Stimulated activated CD4-positive, alpha-beta T cell treated with anti-CD3 and anti-CD28 coated beads, Interleukin-4, amount 100 ng/mL, for 4 hours (primary cell): ENCODE measurements at places on chromosomes 4 and X.

GRCh38 chrX:65999563-66000148 lies 40.2 kb downstream of the VSIG4 start:
- no peak for DNase-seq

DNA sequence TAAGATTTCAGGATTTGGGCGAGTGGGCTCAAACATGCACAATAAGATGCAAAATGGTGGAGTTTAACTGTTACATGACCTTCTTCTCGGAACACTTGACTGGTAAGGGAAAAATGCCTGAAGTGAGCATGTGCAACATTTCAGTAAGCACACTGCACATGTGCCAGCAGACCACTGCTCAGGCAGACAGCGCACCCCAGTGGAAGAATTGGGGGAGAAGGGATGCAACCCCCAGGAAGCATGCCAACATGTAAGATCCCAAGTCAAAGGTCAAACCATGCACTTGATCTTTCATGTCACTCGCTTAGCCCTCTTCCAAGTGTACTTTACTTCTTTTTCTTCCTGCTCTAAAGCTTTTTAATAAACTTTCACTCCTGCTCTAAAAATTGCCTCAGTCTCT lies 256.3 kb downstream of the CENPC start:
- DNase-seq = no peak

DNA sequence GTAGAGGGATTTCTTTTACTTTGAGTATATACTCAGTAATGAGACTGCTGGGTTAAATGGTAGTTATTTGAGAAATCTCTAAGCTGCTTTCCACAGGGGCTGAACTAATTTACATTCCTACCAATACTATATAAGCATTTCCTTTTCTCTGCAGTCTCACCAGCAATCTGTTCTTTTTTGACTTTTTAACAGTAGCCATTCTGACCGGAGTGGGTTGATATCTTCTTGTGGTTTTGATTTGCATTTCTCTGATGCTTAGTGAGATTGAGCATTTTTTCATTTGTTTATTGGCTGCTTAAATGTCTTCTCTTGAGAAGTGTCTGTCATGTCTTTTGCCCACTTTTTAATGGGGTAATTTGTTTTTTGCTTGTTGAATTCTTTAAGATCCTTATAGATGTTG lies 43.3 kb downstream of the SPCS3 start:
- DNase-seq = no peak

GRCh38 chrX:36909676-36910030 lies 98.5 kb upstream of the FAM47C start:
- no peak for DNase-seq

DNA sequence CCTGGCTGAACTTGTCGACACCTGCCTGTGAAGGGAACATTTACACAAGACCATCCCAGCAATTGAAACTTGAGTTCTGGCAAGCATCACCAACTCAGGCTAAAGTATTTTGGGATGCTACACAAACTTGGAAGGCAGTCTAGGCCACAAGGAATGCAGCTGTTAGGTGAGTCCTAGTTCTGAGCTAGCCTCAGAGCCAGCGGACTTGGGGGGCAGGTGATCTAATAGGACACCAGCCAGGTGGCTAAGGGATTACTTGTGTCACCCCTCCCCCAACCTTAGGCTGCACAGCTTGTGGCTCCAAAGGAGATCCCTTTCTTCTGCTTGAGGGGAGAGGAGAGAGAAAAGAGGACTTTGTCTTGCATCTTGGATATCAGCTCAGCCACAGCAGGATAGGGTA lies 62.3 kb upstream of the DKK2 start:
- DNase-seq = no peak

- no peak for DNase-seq
Measured at GRCh38 chrX:110750526-110751189, 45.0 kb downstream of the CHRDL1 start.

GRCh38 chrX:45435481-45435880 lies 234.8 kb upstream of the DIPK2B start:
- no peak for DNase-seq

DNA sequence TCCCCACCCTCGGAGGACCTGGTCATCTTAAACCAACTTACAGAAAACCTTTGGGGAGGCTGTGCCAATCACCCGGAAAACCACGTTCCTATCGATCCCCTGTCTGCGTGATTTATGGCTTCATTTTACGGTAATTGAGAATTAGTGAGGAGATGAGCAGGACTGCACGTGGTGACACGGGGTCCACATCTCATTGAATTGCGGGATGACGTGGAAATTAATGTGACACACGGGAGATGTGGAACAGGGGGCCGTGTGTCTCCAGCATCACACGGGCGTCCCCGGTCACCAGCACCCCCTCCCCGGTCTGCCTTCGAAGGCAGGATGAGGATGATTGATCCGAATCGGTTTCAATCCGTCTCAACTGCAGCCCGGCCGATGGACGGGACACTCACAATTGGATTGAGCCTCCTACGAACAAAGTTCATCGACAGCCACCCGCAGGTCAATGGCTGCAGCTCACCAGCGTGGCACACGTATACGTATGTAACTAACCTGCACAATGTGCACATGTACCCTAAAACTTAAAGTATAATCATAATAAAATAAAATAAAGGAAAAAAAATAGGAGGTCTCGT lies 160.3 kb downstream of the SHOX start:
- DNase-seq = no peak

DNA sequence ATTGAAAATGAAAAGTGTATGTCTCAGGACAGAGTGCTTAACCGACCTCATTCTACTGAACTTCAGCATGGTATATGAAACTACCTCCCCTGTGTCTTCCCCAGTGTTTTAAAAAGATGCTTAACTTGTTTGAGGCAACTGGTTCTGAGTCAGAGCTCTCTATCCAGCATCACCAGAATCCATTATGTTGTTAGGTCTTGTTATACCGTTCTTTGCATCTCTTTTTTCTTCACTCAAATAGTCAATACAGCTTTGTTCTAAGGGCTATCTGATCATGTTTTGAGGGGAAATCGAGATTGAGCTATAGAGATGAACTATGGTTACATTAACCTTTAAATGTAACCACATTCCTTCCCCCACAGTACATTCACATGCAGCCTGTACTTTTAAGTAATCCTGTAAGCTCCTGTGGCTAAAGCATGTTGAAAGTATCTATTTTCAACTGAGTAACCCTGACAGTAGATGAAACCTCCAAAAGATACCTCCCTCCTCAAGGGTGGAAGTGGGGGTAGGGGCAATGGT lies 514.4 kb downstream of the RPA4 start:
- DNase-seq = no peak

GRCh38 chrX:22357621-22358020 lies 84.9 kb downstream of the CBLL2 start:
- DNase-seq = no peak

GRCh38 chr4:61531188-61531587 lies 331.1 kb downstream of the ADGRL3 start:
- no peak for DNase-seq

DNA sequence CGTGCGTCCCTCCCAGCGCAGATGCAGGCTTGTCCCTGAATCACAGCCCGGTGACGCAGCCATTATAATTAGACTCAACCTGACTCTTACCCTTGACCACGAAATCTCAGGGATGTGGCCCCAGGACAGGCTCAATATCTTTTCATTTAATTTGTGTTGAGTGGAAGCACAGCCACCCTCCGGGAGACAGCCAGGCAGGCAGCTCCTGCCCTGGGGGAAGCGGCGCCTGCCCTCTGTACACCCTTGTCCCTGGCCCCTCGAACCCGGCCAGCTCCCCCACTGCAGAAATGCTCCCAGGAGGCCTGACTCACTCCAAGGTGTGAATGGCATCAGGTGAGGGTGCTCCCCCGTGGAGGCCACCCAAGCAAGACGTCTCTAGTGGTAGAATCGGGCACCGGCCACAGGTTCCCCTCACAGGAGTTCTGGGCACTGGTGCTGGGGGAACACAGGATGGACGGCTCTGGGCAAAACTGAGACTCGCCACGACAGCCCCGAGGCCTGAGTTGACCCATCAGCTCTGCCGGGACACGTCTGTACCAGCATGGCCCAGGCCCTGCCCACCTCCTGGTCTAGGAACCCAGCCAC lies 2.7 kb downstream of the CPLX1 start:
- DNase-seq = no peak

DNA sequence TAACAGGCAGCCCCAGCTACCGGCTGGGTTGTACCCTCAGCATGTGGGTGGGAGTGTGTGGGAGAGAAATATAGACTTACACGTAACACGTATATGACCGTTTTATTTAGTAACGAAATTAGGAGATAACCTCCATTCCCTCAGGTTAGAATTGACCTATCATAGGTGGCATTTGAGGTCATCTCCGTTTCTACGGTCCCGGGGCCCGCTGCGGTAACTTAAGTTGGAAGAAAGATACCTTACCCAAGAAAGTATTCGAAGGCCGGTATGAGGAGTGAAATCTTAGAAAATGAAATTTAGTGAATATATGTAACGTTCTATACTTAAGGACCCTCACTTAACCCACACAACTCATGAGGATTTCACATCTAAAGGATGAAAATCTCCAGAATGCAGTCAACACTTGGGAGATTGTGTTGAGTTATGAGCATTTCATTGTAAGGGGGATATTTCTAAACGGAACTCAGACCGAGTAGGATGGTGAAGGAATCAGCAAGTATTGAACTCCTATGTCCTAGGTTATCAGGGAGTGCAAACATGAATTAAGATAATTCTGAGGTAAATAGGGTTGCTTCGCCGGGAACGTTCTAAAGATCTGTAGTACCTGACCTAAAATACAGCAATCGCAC lies 891 bp downstream of the CISD2 start:
- DNase-seq = no peak

DNA sequence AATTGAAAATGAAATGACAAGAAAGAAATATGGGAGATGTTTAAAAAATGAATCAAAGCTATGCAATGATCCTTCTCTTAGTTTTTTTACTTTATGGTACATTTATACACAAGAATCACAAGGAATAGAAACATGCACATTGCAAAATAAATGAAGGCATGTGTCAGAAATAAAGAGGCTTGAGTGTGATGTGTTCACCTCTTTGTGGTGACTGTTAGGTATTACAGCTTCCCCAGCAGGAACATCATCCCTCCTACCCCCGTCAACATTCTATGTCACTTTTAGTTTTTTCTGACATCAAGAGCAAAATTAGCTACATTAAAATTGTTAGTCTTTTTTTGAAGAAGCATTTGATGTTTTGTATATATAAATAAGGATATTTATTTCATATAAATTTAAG lies 214.8 kb downstream of the SLC4A4 start:
- no peak for DNase-seq

- no peak for DNase-seq
Measured at GRCh38 chr4:139144161-139144859, 32.7 kb downstream of the ELF2 start.

- DNase-seq = no peak
Measured at GRCh38 chr4:122797405-122798094, 29.1 kb upstream of the FGF2 start.

GRCh38 chr4:76494243-76494642 lies 59.2 kb downstream of the SHROOM3 start:
- no peak for DNase-seq

DNA sequence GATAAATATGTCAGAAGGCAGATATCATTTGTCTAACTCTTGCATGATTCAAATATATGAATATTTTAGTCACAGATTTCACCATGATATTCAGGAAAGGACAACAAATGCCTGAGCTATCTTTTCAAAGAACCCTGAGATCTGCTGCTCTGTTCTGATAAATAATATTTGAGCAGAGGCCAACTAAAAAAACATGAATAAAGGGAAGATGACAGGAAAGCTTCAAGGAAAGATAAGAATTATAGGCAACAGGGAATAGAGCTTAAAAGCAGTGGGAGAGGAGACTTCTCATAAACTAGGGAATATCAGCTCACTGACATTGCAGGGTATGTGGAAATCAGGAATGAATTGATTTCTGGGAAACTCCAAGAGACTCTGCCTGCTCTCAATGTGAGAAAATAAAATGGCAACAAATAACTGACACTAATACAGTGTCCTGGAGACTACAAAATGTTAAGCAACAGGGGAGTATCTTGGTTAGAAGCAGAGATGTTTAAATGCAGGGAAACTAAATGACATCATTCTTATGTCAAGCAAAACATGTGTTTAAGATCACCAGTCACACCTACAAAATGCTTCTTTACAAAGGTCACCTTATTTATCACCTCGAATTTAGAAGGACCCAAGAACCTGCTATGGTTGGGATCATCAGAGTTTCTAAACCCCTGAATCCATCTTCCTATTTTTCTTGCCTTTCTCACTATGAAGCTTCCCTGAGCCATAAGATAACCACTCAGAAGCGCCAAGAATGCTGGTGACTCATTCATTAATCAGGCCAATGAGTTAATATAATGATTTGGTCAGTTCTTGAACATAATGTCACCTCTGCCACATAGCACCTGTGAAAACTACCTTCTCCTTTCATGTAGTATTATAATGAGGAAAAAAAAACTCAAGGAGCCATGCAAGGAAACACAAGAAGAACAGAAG lies 78.1 kb downstream of the NDST3 start:
- DNase-seq = no peak

DNA sequence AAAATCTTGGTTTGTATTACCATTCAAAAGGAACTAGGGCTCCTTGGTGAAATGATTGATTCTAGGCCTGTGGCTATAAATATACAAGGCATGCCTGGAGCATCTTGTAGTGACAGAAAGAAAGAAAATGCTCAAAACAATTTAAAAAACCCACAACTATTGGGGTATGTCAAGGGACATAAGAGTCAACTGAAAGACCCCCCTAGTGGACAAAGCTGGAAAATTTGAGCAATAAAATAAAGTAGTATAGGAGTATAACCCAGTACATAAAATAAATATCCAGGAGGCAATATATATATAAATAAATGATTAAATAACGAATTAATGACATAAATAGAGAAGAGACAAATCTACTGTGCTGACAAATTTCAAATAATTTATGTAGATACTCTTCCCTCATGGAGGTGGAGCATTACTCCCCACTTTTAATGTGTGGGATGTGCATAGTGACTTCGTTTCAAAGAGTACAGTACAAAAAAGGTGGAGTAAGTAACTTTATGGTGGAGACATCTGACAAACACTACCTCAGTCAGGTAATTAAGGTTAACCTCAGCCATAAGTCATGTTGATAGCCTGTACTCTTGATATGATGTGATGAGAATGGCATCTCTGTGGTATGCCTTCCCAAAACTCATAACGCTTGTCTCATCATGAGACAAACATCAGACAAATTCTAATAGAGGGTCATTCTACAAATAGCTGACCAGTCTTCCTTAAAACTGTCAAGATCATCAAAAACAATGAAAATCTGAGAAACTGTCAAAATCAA lies 185.0 kb upstream of the GLRA2 start:
- no peak for DNase-seq

- DNase-seq = no peak
Measured at GRCh38 chr4:102541697-102542096, 40.5 kb downstream of the NFKB1 start.
